ENCODE measurements at places on chromosomes 3 and 15. TPM values are rescaled to one million over a fixed set of nuclear protein-coding genes. Genes with fewer than 3 reads are reported as not detected.

MORC1 gene
- 0.02 TPM for total RNA-seq

DPPA2 gene
- not detected for total RNA-seq

CATSPER2 gene
- total RNA-seq, result 0.10 TPM

ZBTB20 gene
- total RNA-seq, result 25.9 TPM

SPATA12 gene
- 0.07 TPM for total RNA-seq
